ENCODE measurements at places on chromosomes 11 and 22.

- peak; percentile 58 for DNase-seq
These were observed 4.7 kb downstream of the CCDC34 start for GRCh38 chr11:27358296-27358695.

- DNase-seq, result peak; percentile 7
These were observed 5.4 kb upstream of the HDHD5 start for GRCh38 chr22:17164392-17165024.

GRCh38 chr22:50399751-50400331 is 56.7 kb downstream of the PPP6R2 start:
- peak; percentile 22 for DNase-seq

DNA sequence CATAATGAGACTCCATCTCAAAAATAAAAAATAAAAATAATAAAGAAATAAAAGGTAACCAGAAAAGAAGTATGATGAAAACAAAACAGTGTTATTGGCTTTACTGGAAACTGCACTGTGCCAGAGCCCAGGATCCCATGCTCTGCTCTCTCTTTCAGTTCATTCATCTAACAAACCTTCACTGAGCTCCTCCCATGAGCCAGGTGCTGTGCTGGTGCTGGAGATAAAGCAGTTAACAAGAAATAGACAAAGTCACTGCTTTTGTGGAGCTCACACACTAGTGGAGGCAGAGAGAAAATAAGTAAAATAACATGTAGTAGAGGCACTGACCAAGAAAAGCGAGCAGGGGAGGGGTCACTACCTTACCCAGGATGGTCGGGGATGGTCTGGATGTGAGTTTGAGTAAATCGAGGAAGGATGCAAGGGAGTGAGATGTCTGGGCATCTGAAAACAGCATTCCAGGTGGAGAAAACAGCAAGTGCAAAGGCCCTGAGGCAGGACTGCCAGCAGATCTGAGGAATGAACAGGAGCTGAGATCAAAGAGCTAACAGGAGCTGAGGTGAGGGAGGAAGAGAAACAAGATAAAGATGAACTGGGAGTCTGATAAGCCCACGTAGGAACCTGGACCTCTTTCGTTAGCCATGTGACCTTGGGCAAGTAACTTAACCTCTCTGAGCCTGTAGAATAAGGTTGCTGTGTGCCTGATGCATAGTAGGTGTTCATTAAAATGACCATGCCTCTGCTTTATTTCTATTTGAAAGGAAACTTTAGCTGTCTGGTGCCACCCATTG is 31.3 kb upstream of the CD82 start:
- DNase-seq, result no peak

GRCh38 chr11:83609191-83609590 is 323.0 kb upstream of the CCDC90B start:
- DNase-seq, result no peak
